ENCODE measurements at places on chromosomes 4 and X.

GRCh38 chr4:125986307-125986706, 671.6 kb downstream of the FAT4 start:
- no peak for DNase-seq

DNA sequence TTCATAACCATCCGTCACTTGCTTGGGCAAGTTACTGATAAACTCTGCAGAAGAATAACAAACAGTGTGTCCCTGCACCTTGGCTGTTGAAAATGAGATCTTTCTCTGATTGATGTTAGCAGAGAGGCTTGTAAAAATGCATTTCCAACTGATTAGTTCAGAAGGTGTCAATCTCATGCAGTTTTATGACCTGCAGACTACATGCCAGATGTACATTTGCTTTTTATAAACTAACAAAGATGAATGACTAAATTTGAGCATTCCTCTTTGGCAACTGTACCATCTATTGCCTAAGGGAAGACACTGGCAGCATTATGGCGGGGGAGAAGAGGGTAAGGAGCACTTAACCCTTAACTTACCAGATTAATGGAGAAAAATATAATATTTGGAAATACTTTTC, 192.8 kb downstream of the DCTD start:
- no peak for DNase-seq

- DNase-seq, result no peak
Measured at GRCh38 chr4:66486068-66486467, 815.8 kb upstream of the EPHA5 start.

- DNase-seq, result no peak
Measured at GRCh38 chr4:23040539-23040938, 347.8 kb downstream of the GBA3 start.

DNA sequence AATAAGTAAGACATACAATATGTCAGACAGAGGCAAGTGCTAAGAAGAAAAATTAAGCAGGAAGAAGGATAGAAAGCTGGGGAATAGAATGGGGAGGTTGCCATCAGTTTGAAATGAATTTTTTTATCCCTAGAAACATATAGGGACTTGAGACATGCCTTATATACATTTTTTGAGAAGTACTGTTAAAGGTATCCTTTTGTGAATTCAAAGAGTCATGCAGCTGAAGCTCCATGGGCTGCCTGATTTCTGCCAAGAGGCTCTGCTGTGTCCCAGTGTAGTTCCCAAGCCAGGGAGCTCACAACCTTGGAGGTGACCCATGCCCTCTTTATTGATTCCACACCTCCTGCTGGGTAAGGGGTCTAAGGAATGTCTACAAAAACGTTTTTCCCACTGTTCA, 564.6 kb upstream of the DIPK2B start:
- no peak for DNase-seq

DNA sequence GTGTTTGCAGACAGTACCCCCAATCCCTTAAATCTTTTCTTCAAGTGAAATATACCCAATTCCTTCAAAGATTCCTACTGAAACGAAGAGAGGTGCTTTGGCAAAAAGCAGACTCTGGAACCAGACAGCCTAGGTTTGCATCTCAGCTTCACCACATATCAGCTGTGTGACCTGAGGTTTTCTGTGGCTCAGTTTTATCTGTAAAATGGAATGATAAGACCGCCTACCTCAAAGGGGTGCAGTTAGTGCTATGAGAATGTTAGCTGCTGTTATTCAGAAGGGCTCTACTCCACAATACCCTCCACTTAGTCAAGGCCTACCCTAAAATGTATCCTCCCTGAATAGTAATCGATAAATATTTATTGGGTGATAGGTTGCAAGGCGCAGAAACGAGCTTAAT, 664 bp downstream of the PIR start:
- DNase-seq, result no peak

GRCh38 chrX:39227371-39227770, 426.1 kb downstream of the MID1IP1 start:
- DNase-seq, result no peak

DNA sequence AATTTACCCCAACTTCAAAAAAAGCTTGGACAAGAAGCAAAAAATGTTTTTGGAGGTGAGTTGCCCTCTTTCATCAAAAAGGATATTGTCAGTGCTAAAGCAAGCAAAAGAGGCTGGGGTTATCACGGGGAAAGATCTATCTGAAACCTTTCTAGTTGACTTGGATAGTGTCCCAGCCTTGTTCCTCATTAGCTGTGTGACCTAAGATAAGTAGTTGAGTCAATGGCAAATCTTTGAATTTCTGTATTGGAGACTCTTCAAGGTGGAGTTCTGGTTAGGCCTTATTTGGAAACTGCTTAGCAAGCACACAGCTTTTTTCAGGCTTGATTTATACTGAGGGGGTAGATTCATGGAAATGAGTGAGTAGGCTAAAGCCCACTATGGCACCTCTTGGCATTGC, 271.6 kb downstream of the GRIA3 start:
- DNase-seq, result no peak

GRCh38 chr4:108433832-108434231, 186.5 kb upstream of the RPL34 start:
- DNase-seq, result no peak

GRCh38 chr4:169492436-169493163, 119.8 kb downstream of the NEK1 start:
- no peak for DNase-seq

DNA sequence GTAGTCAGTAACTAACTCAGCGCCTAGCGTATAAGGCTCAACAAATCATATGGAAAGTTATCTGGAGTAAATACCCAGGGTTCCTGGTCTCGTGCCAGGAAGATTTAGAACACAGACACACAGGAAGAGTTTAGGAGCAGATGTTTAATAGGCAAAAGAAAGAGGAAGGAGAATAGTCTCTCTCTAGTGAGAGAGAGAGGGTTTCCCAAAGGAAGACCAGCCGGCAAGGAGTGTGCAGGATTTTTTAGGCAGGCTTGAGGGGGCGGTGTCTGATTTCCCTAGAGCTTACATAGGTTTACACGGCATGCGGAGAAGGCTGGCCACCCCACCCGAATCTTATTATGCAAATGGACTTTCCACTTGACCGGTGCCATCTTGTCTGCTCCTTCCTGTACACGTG, 284.0 kb upstream of the FRG1 start:
- DNase-seq, result no peak

- DNase-seq, result no peak
Measured at GRCh38 chr4:166802346-166802745, 431.9 kb downstream of the SPOCK3 start.

- peak; percentile 6 for DNase-seq
Measured at GRCh38 chrX:134026565-134027311, 41.3 kb upstream of the GPC3 start.

- peak; percentile 13 for DNase-seq
Measured at GRCh38 chr4:41734371-41734770, 14.2 kb downstream of the PHOX2B start.

DNA sequence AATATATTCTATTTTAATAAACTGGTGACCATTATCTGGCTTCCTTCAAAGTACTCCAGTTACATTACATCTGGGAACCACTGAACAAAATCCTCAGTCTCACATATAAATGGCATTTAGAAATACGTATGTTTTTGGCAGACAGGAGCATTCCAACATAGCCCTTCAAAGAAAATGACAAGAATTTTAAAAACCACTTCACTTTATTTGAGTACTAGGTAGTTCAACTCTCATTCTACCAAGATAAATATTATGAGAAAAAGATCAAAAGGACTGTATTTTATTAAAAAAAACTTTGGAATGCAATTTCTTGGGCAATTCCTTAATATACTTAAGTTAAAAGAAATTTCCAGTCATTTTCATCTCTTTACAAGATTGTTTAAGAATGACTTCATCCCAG, 17.6 kb downstream of the TNIP3 start:
- no peak for DNase-seq
